Glomerular endothelial cell (primary cell): ENCODE measurements at places on chromosomes 4 and X. TPM values are rescaled to one million over a fixed set of nuclear protein-coding genes. Genes with fewer than 3 reads are reported as not detected.

The GAGE13 gene
- not detected in 2 replicates for total RNA-seq

DNA sequence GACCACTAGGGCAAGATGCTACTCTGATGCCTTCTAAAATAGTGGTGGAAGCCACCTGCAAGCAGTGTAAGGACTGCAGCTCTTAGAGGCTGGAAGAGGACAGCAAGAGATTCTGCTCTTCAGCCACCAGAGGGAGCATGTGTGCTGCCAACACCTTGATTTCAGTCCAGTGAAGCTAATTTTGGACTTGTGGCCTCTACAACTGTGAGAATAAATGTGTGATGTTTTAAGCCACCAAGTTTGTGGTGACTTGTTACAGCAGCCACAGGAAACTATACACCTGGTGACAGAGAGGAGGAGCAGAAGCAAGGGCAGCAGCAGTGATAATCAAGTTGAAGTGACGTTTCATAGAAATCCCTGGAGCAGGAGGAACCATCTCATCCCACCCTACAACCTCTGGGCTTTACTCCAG is 55.9 kb downstream of the FGFBP1 start:
- peak; percentile 42 for DNase-seq

The PRAF2 gene
- 14.1 and 34.1 TPM in 2 replicates for total RNA-seq

DNA sequence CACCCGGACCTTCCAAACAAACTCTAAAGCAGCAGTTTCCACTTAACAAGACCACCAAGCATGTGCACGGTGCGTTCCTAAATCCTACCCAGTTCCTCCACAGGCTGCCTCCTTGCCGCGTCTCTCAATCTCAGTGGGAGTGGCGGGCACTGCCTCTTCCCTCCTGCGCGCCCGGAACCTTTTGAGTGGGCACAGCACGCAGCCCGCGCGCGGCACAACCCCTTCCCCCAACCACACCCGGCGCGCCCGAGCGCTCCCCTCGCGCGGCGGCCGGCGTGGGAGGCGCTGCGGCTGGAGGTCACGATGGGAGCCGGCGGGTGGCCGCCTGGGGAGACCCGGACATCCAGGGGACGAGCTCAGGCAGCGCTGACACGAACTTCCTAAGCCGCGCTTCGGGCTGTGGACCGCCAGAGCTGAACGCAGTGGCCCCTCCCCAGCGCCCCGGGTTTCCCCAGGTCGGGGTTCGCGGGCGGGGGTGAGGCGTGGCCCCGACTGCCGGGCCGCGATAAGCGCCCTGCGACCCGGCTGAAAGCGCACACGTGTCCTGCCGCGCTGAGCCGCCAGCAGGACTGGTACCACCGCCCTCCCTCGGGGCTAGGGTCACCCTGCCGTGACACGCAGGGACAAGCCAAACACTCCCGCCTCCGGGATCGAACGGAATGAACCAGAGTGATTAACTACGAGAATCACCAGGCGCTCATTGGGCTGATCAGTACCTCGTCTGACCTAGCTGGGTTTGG is at the start of gene ABCG2:
TSS of gene ABCG2 (minus strand) at position 151 of the 740 bp plus-strand sequence. CDS start 18,644 bp downstream, outside the sequence.
- no peak for DNase-seq

DNA sequence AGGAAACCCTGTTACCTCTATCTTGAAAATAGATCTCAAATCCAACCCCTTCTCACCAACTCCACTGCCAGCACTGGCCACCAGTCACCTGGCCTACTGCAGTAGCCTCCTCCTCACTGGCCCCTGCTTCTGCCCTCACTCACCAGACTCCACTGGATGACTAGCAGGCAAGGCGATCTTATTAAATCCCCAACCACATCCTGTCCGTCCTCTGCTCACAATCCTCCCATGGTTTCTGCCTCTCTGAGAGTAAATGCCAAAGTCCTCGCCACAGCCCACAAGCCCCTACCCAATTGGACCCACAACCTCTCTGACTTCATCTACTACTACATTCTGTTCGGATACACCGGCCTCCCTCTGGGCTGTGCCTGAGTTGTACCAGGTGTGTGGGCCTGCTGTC is 5.4 kb upstream of the PIM2 start:
- DNase-seq, result no peak

- DNase-seq, result no peak
Measured at GRCh38 chrX:150697641-150698040, 4.4 kb downstream of the MTMR1 start.

DNA sequence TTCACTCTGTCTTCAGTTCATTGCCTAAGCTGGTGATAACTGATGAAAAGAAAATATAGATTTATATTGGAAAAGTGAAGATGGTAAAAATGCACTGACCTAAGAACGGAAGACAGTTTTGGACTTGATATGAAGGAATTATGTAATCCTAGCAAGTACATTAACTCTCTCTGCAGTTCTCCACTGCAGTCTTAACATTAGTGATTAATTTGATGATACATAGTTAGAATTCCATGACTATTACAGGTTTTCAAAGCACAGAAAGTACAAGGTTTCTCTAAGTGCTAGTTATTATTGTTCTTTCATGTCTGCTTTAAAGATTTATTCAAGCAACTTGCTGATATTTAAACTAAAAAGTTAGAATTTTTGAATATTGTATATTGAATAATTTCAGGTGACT is 1591.7 kb upstream of the ADGRL3 start:
- no peak for DNase-seq

- DNase-seq, result no peak
Measured at GRCh38 chr4:76545226-76545884, 110.3 kb downstream of the SHROOM3 start.

The DSPP gene
- not detected in 2 replicates for total RNA-seq
